A673 (cell line): ENCODE measurements at places on chromosomes 4 and X. TPM values are rescaled to one million over a fixed set of nuclear protein-coding genes. Genes with fewer than 3 reads are reported as not detected.
A peak's percentile ranks its signal among the peaks of the same experiment; 100 is the strongest.

- H3K4me3 ChIP-seq, result no peak overlapping the region
- DNase-seq, result no peak
- H3K27ac ChIP-seq, result no peak overlapping the region
- H3K4me1 ChIP-seq, result no peaks in the 10 kb centered on the region
- H3K27me3 ChIP-seq, result no peaks in the 10 kb centered on the region
- H3K36me3 ChIP-seq, result no peaks in the 10 kb centered on the region
These were observed 134.2 kb downstream of the PTTG2 start for GRCh38 chr4:38094419-38094818.

- no peaks in the 10 kb centered on the region for H3K27me3 ChIP-seq
- H3K36me3 ChIP-seq, result no peaks in the 10 kb centered on the region
- no peak for DNase-seq
- no peaks in the 10 kb centered on the region for H3K4me1 ChIP-seq
- no peak overlapping the region for H3K27ac ChIP-seq
- no peak overlapping the region for H3K4me3 ChIP-seq
These were observed 192.2 kb downstream of the CPEB2 start for GRCh38 chr4:15194520-15194919.

GRCh38 chrX:66731398-66731797 is 92.5 kb upstream of the EDA2R start:
- no peak overlapping the region for H3K4me3 ChIP-seq
- no peak overlapping the region for H3K27ac ChIP-seq
- peak; percentile 35 for DNase-seq
- no peaks in the 10 kb centered on the region for H3K4me1 ChIP-seq

- H3K4me1 ChIP-seq, result no peaks in the 10 kb centered on the region
- H3K27ac ChIP-seq, result no peak overlapping the region
- no peak for DNase-seq
- no peaks in the 10 kb centered on the region for H3K27me3 ChIP-seq
- no peaks in the 10 kb centered on the region for H3K36me3 ChIP-seq
These were observed 2.0 kb downstream of the PRKX start for GRCh38 chrX:3711331-3711917.

DNA sequence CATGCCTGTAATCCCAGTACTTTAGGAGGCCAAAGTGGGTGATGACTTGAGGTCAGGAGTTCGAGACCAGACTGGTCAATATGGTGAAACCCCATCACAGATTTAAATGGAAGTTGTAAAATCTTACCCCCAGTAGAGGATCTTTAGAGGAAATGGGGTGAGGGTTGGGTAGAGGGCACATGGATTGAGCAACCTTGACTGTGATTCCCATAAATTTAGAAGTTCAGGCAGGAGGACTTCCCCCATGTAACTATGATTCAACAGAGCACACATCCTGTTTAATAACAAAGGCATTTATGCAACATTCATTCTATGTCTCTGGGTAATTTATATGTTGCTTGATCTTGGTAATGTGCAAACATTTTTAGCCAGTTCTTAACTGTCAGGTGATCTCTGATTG is 143.1 kb downstream of the RBM47 start:
- no peaks in the 10 kb centered on the region for H3K27me3 ChIP-seq
- no peak overlapping the region for H3K4me3 ChIP-seq
- H3K4me1 ChIP-seq, result no peaks in the 10 kb centered on the region
- H3K36me3 ChIP-seq, result no peaks in the 10 kb centered on the region

DNA sequence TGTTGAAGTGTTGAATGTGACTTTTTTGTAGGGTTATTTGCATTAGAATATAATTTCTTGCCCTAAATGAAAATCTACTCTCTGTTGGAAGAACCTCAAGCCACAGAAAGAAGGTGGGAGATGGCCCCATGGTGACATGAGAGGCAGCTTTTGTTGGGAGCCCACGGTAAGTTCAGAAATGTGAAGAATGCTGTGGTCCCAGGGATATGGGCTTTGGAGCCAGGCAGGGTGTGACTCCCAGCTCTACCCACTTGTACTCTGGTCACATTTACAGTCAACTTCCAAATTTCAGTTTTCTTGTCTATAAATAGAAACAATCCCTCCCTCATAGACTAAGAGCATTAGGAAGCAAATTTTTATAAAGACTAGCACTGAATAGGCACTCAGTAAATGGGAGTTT is 177.8 kb downstream of the RAB28 start:
- DNase-seq, result peak; percentile 19
- H3K4me1 ChIP-seq, result peaks cover 3% of the 10 kb centered on the region
- no peak overlapping the region for H3K4me3 ChIP-seq
- H3K36me3 ChIP-seq, result no peaks in the 10 kb centered on the region

GRCh38 chr4:20074450-20074849 is 177.3 kb upstream of the SLIT2 start:
- H3K27me3 ChIP-seq, result no peaks in the 10 kb centered on the region
- no peak overlapping the region for H3K27ac ChIP-seq
- no peaks in the 10 kb centered on the region for H3K4me1 ChIP-seq
- DNase-seq, result no peak

GRCh38 chrX:8811611-8812010 is 10.4 kb upstream of the FAM9A start:
- H3K4me1 ChIP-seq, result no peaks in the 10 kb centered on the region
- no peaks in the 10 kb centered on the region for H3K36me3 ChIP-seq
- H3K27ac ChIP-seq, result no peak overlapping the region
- no peak for DNase-seq
- H3K27me3 ChIP-seq, result no peaks in the 10 kb centered on the region

DNA sequence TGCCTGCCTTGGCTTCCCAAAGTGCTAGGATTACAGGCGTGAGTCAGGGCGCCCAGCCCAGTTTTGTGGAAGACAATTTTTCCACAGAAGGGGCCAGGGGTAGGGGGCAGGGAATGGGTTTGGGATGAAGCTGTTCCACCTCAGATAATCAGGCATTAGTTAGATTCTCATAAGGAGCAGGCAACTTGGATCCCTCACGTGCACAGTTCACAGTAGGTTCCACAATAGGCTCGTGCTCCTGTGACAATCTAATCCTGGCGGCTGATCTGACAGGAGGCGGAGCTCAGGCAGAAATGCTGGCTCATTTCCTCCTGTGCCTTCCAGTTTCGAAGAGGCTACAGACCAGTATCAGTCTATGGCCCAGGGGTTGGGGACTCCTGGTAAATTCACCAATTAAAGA is 491.6 kb upstream of the AADAT start:
- H3K27me3 ChIP-seq, result no peaks in the 10 kb centered on the region
- no peaks in the 10 kb centered on the region for H3K36me3 ChIP-seq
- no peak overlapping the region for H3K27ac ChIP-seq

- no peaks in the 10 kb centered on the region for H3K36me3 ChIP-seq
- H3K4me1 ChIP-seq, result peaks cover 54% of the 10 kb centered on the region
- DNase-seq, result peak; percentile 15
- peak overlapping the region; percentile 100 for H3K27ac ChIP-seq
- H3K27me3 ChIP-seq, result no peaks in the 10 kb centered on the region
These were observed 43.9 kb upstream of the PDLIM5 start for GRCh38 chr4:94407846-94408245.

GRCh38 chr4:10034136-10034535 is 12.8 kb upstream of the SLC2A9 start:
- H3K4me3 ChIP-seq, result no peak overlapping the region
- H3K27me3 ChIP-seq, result peaks cover 21% of the 10 kb centered on the region
- H3K36me3 ChIP-seq, result no peaks in the 10 kb centered on the region
- H3K4me1 ChIP-seq, result no peaks in the 10 kb centered on the region
- no peak overlapping the region for H3K27ac ChIP-seq

GRCh38 chrX:16977771-16978170 is 31.3 kb downstream of the REPS2 start:
- H3K27me3 ChIP-seq, result peaks cover 12% of the 10 kb centered on the region
- no peaks in the 10 kb centered on the region for H3K36me3 ChIP-seq
- no peak for DNase-seq
- H3K4me3 ChIP-seq, result no peak overlapping the region
- no peak overlapping the region for H3K27ac ChIP-seq

- no peak overlapping the region for H3K4me3 ChIP-seq
- no peak overlapping the region for H3K27ac ChIP-seq
- DNase-seq, result no peak
- H3K27me3 ChIP-seq, result no peaks in the 10 kb centered on the region
- no peaks in the 10 kb centered on the region for H3K36me3 ChIP-seq
These were observed 55.3 kb downstream of the ANAPC10 start for GRCh38 chr4:145042601-145043285.

- no peaks in the 10 kb centered on the region for H3K27me3 ChIP-seq
- no peak overlapping the region for H3K4me3 ChIP-seq
- H3K4me1 ChIP-seq, result no peaks in the 10 kb centered on the region
- H3K27ac ChIP-seq, result no peak overlapping the region
- DNase-seq, result no peak
- no peaks in the 10 kb centered on the region for H3K36me3 ChIP-seq
These were observed 210.9 kb downstream of the RTL9 start for GRCh38 chrX:110569506-110569905.

- peaks cover 22% of the 10 kb centered on the region for H3K27me3 ChIP-seq
- no peak overlapping the region for H3K27ac ChIP-seq
- no peaks in the 10 kb centered on the region for H3K4me1 ChIP-seq
- H3K36me3 ChIP-seq, result no peaks in the 10 kb centered on the region
- DNase-seq, result no peak
These were observed 66.5 kb downstream of the HTR2C start for GRCh38 chrX:114650351-114650750.

The SERTM2 gene
- not detected in 2 replicates for total RNA-seq

The ARHGAP36 gene
- total RNA-seq, result not detected in 2 replicates

The SPRY1 gene
- total RNA-seq, result 6.0 and 6.8 TPM in 2 replicates

The FRMPD3 gene
- 0.09 and 0.15 TPM in 2 replicates for total RNA-seq
